ENCODE measurements at places on chromosomes 7 and 10.

GRCh38 chr7:38682606-38683005 lies 51.4 kb upstream of the AMPH start:
- DNase-seq = no peak

GRCh38 chr7:1787241-1787640 lies 117.2 kb downstream of the ELFN1 start:
- DNase-seq = no peak

- DNase-seq = no peak
Measured at GRCh38 chr7:156942708-156943090, 6.8 kb upstream of the NOM1 start.

- DNase-seq = no peak
Measured at GRCh38 chr10:102072673-102073527, 7.8 kb downstream of the HPS6 start.

GRCh38 chr7:26147030-26147429 lies 5.0 kb upstream of the NFE2L3 start:
- DNase-seq = no peak

DNA sequence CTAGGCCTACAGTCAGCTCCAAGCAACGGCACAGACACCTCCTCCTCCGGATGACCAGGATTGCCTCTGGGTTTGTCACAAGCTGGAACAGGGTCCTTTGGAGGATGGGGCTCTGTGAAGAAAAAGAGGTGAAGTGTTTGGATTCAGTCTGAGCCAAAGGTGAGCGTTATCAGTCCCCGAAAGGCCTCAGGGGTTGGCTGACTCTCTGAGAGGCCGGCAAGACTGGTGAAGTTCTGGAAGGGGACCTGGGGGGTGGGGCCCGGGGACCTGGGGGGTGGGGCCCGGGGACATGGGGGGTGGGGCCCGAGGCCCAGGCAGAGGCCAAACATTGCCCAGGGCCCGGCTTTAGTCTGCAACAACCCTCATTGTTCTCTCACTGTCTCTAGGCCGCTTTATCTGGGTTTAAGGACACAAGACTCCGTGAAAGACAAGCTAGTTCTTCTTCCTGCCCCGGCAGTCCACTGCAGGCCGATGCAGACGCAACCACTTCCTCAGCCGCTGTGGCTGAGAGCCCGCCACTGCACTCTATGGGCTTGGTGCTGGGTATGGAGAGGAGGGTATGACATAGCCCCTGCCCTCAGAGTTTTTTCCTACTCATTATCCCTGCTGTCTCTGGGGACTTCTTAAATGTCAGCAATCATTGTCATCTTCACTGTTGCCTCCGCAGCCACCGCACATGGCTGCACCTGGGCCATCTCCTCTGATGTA lies 27.4 kb upstream of the PSAP start:
- no peak for DNase-seq

GRCh38 chr7:136079066-136079465 lies 101.9 kb upstream of the MTPN start:
- DNase-seq = no peak

GRCh38 chr10:27446091-27446918 lies 57.8 kb upstream of the RAB18 start:
- DNase-seq = no peak

DNA sequence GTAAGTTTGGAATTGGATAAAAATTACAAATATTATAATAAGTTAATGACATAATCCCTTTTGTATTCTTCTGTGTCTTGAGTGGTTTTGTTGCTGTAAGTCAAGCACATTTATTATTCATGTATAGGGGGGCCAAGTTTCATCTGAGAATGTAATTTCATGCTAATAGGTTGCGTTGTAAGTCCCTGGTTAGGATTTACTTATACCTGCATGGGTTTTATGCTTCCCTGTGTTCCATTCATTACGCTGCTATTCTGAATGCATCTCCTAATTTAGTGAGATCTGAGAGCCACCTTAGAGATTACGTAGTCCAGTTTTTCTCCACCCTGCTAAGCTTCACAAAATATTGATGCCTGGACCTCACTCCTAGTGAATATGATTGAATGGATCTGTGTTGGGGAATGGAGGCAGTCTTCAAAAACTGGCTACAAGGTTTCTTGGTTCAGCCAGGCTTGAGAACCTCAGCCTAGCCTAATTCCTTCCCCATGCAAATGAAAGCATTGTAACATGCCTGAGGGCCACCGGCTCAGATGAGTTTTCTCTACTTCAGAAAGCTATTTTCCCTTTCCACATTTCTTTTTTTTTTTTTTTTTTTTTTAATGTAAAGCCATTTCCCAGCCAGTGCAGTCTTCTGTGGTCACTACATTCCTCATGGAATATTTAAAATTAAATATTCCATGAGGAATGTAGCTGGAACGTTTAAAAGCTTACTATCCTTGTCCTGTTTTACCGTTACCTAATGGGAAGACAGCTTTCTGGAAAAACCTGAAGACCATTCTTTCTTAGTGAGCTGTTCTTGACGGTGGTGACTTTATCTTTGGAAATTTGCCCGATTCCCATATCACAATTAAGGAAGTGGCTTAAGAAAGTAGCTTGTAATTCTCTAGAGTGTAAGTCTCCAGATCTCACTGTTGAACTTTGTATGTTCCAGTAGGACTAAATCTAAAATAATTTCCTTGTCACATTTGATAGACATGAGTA lies 16.0 kb downstream of the PAPSS2 start:
- DNase-seq = no peak

- no peak for DNase-seq
Measured at GRCh38 chr10:71625445-71626175, 94.0 kb downstream of the C10orf105 start.

DNA sequence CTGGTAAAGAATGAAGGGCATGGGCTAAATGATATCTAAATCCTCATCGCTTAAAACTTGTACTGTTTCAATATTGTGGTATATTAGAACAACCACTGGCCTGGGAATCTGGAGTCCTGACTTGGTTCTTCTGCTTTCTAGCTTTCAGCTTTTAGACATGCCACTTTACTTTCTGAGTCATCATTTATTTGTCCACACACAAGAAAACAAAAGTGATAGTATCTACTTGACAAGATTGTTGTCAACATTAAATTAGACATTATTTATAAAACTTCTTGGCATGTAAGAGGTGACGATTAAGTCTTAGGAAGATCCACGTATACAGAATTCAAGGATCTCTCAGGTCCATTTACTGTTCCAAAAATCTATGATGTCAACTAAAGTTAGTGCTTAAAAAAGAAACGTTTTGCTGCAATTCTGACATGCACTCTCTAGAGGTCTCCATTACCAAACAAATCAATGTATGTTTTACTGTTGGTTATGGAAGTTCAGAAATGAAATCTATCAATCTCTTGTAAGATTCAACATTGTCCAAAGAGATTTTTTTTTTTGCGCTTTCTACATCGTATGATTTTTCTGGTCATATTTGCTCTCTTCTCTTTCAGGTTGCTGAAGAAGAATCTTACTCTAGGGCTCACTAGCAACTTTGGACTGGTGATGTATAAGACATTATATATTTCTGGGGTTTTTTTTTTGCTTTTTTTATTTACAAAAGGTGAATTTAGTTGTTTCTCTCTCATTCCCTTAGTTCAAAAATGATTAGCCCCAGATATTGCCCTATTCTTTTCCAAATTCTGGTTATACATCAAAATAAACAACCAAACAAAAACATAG lies 53.6 kb upstream of the DYNC1I1 start:
- no peak for DNase-seq

- no peak for DNase-seq
Measured at GRCh38 chr10:69885379-69886013, 83.8 kb downstream of the COL13A1 start.

All from cortex of kidney (tissue), 1 donor.